ENCODE measurements at places on chromosomes 12 and 14. TPM values are rescaled to one million over a fixed set of nuclear protein-coding genes. Genes with fewer than 3 reads are reported as not detected.

DNA sequence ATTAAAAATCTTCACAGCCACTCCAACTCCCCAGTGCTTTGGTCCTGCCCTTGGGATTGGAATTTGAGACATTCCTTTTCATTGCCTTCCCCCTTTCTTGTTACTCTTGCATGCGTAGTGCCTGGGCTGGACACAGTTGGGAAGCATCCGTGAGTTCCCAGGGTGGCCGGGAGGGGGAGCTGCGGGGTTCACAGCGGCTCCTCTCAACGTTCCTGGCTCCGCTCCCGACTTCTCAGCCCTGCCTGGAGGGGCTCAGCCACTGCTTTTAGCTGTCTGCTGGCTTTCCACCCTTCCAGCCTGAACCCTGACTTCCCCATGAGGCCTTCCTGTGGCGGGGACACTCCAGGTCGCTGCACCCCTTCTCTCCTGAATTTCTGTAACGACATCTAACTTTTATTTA is 3.2 kb downstream of the TEX52 start:
- peak; percentile 31 for DNase-seq

DNA sequence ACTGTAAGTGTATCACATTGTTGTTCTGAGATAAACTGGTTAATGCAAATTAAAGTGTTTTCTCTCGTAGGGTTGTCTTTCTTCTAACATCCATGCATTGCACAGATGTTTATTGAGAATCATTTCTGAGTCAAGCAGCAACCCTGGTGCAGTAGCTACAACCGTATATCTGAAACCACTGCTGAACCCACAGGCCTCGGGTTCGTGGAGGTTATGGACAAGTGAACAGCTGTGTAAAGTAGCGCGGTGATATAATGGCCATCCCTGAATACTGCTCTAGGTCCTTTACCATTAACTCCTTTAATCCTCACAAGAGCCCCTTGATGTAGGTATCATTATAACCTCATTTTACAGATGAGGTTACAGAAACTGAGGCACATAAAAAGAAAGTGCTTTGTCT is 486.1 kb upstream of the TMEM132C start:
- no peak for DNase-seq

DNA sequence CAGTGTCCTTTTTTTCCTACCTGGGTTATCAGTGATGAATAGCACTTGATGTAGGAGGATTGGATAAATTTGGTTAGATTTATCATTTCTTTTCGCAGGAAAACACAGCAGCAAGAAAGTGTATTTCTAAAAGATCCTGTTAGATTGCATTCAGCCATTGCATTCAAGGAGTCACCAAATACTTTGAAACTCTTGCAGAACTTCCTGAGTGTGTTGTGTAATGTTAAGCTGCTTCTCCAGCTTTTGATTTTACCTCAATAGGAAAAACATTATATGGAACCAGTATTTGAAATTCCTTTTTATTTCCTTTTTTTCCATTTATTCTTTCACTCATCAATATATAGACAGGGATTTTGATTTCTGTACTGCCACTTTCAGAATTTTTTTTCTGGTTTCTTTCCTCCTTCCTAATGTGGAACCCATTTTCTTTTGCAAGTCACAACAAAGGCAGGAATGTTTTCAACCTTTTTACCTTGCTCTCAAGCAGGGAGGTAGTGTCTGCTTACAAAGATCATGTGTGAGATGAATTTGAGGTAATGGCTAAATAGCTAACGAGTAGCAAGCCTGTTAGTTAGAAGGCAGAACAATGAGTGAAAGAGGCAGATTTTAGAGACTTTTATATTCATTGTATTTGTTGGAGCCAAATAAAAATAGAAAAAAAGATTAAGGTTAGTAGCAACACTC is 56.2 kb downstream of the PPHLN1 start:
- no peak for DNase-seq

DNA sequence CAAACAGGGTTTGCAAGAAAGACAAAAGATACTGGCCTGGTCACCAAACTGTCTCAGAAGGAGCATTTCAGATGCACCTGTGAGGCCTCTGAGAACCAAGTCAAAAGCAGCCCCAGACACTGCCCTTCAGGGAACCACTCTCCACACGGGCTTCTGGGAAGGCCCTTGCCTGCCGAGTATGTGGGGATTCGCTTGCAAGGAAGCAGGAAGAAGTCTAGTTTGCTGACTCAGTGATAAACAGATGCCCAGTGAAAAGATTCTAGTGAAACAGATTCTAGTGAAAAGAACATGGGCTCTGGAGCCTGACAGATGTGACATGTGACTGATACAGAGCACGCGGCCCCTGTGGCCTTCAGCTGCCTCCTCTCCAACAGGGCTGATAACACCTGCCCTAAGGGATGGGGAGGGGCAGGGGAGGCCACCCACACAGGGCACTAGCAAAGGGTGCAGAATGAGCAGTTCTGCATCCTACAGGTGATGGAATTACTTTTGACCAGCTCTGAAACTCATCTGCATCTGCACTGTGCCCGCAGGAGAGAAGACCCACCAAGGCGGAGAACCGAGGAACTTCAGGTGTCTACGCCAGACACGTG is 19.1 kb downstream of the AMN start:
- DNase-seq = no peak

GRCh38 chr14:88559852-88560251 is 3.0 kb upstream of the ZC3H14 start:
- DNase-seq = no peak

DNA sequence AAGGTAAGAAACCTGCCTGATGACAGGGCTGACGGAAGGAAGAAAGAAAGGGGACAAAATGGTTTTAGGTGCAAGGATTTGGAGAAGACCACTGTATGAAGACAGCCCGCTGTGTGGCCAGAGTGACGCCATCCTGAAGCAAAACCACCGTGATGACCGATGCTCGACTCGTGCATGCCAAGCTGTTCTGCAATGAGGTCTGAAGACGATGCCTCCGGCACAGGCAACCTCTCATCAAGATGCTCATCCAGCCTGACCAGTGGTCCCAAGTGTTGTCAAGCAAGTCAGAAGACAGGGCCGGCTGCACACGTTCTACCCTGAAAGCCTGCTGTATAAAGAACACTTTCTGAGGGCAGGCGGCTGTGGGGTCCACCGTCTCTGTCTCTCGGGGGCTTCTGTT is 34.8 kb downstream of the STX2 start:
- no peak for DNase-seq

DNA sequence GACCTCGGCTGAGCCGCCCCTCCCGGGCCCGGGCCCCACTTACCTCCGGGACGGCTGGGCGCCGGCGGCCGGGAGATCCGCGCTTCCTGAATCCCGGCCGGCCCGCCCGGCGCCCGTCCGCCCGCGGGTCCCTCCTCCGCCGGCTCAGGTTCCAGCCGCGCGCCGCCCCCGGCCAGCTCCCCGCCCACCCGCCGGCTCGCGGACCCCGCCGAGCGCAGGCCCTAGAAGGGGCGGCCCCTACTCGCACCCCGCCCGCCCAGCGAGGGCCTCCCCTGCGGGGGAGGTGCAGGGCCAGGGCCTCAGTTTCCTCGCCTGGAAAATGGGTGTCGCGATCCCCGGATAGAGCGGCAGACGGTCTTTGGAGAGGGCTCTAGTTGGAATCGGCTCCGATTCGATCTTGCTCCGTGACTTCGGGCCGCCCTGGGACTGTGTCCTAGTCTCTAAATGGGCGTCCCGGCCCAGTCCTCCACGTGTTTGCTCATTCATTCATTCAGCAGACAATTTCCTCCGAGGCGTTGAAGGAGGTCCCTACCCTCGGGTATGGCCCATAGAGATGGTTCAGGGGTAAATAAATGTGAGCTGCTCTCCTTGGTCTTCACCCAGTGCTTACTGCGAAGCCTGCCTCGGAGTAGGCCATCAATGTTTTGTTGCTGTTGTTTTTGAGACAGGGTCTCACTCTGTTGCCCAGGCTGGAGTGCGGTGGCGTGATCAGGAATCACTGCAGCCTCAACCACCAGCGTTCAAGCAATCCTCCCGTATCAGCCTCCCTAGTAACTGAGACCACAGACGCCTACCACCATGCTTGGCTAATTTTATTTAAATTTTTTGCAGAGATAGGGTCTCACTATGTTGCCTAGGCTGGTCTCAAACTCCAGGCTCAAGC is at the start of gene TRPV4:
TRPV4 (minus strand) TSS at position 92 of the 883 bp plus-strand sequence. CDS start 18,602 bp downstream, outside the sequence.
- DNase-seq = no peak

DNA sequence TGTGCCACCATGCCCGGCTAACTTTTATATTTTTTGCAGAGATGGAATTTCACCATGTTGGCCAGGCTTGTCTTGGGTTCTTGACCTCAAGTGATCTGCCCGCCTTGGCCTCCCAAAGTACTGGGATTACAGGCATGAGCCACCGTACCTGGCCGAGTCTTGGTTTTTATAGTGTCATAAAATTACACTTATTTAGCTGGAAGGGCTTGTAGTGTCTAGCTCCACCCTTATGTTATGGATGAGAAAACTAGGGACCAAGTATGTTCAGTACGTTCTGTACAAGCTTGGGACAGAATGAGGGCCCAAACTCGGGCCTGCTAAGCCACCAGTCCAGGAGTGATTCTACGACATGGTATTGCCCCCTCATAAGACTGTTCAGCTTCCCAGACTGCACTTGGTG is 35.1 kb downstream of the SYNE2 start:
- no peak for DNase-seq

DNA sequence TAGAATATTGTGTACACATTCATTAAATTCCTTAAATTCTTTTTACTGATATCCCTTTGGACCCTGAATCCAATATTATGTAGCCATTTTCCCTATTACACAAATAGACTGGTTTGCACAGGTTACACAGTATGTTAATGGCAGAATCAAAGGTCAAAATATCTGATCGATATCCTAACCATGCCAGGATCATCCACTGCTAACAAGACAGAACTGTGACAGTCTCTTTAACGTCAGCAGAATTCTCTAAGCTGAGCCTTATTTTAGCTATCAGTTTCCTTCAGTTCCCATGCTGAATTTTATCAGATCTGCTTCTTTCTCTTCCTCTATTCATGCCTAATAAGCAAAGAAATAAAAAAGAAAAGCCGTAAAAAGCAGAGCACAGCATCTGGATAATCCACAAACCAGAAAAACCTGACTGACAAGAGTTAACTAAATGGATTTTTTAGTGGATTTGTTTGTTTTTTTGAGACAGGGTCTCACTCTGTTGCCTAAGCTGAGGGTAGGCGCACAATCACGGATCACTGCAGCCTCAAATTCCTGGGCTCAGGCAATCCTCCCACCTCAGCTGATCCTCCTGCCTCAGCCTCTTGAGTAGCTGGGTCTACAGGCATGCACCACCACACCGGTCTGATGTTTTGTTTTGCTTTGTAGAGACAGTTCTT is 130.4 kb downstream of the PAWR start:
- DNase-seq = no peak

DNA sequence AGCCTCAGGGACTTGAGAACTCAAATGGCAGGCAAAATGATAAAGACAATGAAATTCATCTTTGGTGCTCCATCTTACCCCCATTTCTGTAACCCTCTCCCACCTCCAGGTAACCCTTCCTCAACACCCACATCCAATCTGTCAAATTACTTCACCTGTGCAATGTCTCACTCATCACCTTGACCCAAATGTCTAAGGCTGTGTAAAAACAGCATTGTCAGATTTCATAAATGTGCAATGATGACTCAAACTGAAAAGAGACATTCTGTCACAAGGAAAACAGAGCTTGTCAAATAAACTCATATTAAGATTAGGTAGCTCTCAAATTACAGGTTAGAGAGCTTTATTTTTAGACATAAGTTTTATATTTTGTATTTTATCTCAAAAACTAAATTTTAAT is 19.9 kb upstream of the COCH start:
- no peak for DNase-seq

- DNase-seq = no peak
Observed at GRCh38 chr12:29438752-29439408, 57.9 kb upstream of the ERGIC2 start.

DNA sequence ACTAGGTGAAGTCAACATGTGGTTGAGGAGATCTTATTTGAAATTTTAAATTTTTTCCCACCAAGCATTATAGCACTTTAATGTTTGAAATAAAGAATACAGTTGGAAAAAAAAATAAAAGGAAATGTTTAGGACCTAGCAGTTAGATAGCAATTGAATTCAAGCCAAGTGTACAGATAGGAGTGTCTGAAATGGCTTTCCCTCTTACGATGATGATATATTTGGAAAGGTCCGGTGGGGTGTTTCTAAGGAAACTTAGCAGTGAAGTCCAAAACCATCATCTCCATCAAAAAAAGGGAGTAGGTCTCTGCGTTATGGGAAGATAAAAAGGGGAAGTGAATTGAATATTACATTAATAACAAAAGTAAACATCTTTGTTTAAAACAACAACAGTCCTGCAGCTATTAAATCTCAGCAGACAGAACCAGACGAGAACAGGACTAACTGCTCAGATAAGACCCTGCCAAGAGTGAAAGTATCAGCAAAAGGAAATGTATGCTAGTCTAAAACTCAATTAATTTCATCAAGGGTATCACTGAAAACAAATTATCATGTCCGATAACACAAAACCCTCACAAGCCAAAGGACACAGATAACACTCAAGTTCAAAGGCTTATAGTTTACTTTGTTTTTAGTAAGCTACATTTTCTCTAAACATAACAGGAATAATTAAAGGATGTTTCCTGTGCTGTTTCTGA is 242.0 kb downstream of the BMP4 start:
- no peak for DNase-seq

DNA sequence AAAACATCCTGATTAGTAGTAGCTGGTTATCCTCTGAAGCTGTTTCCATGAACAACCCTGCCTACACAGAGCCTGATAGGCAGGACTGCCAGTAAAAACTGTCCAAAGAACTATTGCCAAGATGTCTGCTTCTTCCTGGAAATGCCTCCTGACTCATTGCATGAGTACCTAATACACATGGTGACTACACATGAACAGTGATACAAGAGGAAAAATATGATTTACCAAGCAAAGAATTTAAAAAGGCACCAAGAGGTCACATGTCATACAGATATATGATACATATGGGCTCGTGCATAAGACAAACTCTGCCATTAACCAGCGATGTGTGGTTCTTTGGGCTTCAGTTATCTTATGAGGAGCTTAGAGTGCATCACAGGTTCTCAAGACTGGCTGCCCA is 552.3 kb downstream of the SLC16A7 start:
- DNase-seq = no peak

DNA sequence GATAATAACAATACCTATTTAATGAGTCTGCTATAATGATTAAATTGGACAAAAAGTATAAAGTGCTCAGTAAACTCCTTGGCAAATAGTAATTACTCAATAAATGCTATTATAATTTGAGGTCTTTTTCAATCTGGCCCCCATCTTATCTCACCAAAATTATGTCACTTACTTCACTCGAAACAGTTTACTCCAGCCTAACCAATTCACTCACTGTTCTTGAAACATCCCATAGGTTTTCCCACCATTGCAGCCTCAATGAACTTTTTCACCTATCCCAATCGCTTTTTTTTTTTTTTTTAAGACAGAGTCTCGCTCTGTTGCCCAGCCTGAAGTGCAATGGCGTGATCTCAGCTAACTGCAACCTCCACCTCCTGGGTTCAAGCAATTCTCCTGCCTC is 17.5 kb upstream of the PRKAG1 start:
- no peak for DNase-seq

Gene OR5AU1
- total RNA-seq = not detected

Gene GPR68
- 7.6 TPM for total RNA-seq

Gene PTPN6
- total RNA-seq = 177 TPM

Gene PTPRO
- total RNA-seq = 1.1 TPM

Gene CAPS2
- 2.2 TPM for total RNA-seq

Gene DIO2
- not detected for total RNA-seq

Gene UNC119B
- total RNA-seq = 16.2 TPM

Data from T-helper 17 cell (primary cell).